ENCODE measurements at places on chromosomes 2 and 18. TPM values are rescaled to one million over a fixed set of nuclear protein-coding genes. Genes with fewer than 3 reads are reported as not detected.

- DNase-seq: peak; percentile 65
Measured at GRCh38 chr2:950080-950966, at the start of gene SNTG2. SNTG2 (plus strand) TSS chr2:950849; CDS start chr2:950997, 148 bp downstream.

Gene SPC25
- 64.3 TPM for total RNA-seq

DNA sequence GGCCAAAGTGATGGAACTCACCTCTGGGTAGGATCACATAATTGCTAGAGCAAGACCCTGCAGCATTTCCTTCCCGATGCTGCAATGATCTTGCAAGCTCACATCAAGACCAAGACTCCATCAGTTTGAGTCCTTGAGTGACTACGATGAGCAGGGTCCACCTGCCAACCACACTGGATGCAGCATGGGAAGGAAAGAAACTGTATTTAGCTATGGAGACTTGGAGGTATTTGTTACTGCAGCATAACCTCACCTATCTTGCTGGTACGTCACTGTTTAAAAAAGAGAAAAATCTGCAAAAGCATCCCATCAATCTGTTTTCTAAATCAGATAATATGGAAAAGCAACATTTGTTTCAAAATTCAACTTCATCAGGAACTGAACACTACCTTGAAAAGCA is 2.5 kb downstream of the RNF152 start:
- DNase-seq: no peak

GRCh38 chr2:85878719-85879370 is 9.9 kb downstream of the ST3GAL5 start:
- no peak for DNase-seq

GRCh38 chr18:47120428-47120827 is 29.9 kb downstream of the HDHD2 start:
- DNase-seq: no peak

Gene RGPD4
- total RNA-seq: not detected

DNA sequence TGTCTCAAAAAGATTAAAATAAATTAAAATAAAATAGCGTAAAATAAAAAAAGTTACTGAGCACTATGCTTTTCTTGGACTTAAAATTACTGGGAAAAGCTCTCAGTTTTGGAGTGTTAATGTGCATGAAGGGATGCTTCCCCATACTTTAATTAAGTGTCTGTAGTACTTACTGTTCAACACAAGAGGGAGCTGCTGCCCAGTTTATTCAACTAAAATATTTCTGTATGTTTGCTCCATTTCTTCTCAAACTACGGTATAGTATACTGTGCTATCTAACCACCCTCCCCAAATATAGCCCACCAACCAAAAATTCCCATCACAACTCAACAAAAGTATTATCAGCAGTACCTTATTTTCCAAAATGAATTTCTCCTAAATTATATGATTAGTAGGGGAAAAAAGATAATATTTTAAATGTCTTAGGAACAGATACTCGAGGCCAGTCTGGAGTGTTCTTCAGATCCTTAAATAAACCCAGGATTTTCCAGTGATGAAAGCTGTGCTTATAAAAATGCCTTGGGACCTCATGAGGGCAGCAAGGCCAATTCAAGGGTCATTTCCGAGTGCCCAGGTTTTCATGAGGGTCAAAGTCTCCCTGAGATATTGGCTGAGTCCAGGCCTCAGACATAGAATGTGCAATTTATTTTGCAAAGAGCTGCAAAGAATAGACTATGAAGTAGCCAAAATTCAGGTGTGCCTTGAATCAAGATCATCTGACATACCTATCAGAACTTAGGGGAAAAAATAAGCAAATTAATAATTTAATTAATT is 64.1 kb downstream of the CHRNA1 start:
- DNase-seq: peak; percentile 56

GRCh38 chr2:107091163-107091864 is 205.3 kb upstream of the ST6GAL2 start:
- DNase-seq: no peak

GRCh38 chr2:39735648-39736047 is 43.4 kb downstream of the THUMPD2 start:
- no peak for DNase-seq

GRCh38 chr2:19846030-19846429 is 55.8 kb downstream of the TTC32 start:
- no peak for DNase-seq

GRCh38 chr2:1226766-1227165 is 186.5 kb upstream of the TPO start:
- DNase-seq: no peak
